ENCODE measurements at places on chromosomes 12 and 14.
A peak's percentile ranks its signal among the peaks of the same experiment; 100 is the strongest.

GRCh38 chr14:96962337-96962736 lies 165.2 kb downstream of the VRK1 start:
- no peak for DNase-seq

- DNase-seq = no peak
Observed at GRCh38 chr14:73014105-73014504, 12.8 kb downstream of the ZFYVE1 start.

DNA sequence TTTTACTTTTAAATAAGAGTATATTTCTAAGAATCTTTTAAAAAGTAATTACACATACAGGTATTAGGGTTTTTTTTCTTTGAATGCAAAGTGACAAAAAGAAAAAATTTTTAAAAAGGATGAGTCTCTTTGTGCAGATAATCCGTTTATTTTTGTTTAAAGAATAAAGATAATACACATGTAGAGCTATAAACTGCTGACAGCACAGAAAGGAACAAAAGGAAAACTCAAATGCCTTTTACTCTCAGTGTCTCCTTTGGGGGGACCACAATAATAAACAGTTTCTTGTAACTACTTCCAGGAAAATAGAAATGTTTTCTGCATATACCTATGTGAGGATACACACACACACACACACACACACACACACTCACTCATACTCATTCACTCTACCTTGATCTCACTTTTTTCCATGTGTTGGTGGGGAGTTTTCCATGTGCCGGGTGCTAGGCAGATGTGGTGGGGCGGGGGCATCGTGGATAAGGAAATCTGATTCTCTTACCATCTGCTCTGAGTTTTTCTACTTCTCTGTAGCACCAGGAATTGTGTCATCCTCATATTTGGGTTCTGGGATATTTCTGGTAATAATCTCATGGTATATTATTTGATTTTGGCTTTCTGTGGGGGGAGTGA lies 58.1 kb downstream of the KCTD10 start:
- no peak for DNase-seq

DNA sequence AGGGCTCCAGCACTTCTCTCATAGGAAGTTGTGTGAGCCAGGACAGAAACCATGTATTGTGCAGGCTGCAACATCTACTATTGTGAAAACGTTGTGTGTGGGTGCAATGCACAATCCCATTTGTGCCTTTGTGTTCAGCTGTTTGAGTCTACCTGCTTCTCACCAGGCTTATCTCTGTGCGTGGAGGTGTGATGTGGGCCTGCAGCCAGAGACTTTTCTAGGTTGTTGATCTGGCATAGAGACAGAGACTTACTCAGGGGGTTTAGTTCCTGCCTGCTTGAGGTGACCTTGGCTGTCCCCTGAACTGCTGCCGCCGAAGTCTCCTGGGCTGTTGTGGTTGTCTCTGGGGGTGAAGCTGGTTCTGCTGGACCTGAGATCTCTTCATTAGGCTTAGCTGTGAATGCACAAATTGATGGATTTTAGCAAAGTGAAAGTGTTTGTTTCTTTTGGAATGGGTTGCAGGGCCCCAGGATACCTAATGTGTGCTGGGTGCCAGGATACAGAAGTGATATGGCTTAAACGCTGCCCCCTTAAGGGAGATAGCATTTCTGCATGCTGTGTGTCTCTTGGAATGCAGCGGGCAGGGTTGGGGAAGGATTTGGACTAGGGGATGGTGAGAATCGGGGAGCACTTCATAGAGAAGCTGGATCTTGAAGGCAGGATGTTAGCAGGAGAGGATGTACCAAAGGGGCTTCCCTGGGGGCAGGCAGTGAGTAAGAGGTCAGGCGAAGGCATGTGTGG lies 2.5 kb downstream of the LACRT start:
- DNase-seq = no peak

DNA sequence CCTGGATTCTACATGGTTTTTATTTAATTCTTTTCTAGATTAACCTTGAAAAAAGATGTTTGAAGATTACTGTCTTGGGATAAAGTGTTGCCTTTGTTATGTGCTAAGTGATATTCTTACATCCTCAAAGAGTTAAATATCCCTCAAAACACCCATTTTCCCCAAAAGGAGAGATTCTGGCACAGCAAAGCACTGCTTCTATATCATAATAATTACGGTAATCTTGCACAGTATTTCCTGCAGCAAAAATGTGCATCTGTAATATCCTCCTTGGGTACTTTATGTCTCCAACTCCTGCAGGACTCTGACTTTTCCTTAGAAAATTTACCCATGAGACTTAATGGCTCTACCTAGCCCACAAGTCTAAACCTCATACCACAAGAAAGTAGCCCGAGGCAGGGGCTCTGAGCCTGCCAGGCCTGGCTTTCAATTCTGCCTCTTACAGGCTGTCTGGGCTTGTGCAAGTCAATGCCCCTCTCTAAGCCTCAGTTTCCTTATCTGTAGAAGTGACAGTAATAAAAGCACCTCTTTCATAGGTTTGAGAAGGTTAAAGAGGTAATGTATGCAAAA lies 45.8 kb downstream of the SVOP start:
- DNase-seq = no peak

DNA sequence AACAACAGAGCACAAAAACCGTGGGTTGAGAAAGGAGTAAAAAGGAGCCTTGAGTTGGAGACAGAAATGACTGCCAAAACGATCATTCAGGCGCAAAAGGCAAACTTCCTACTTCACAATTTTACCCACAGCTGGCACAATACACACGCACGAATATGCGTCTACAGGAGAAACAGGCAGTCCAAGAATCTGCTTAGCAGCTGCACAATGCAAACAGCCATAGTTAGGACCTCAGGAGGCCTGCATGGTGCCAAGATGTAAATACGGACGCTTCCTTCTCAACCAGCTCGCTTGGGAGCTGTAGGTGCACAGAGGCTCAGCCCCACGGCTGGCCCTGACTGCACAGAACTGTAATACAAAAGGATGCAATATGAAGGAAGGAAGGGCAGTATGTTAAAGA lies 250.1 kb upstream of the CAND1 start:
- DNase-seq = no peak

DNA sequence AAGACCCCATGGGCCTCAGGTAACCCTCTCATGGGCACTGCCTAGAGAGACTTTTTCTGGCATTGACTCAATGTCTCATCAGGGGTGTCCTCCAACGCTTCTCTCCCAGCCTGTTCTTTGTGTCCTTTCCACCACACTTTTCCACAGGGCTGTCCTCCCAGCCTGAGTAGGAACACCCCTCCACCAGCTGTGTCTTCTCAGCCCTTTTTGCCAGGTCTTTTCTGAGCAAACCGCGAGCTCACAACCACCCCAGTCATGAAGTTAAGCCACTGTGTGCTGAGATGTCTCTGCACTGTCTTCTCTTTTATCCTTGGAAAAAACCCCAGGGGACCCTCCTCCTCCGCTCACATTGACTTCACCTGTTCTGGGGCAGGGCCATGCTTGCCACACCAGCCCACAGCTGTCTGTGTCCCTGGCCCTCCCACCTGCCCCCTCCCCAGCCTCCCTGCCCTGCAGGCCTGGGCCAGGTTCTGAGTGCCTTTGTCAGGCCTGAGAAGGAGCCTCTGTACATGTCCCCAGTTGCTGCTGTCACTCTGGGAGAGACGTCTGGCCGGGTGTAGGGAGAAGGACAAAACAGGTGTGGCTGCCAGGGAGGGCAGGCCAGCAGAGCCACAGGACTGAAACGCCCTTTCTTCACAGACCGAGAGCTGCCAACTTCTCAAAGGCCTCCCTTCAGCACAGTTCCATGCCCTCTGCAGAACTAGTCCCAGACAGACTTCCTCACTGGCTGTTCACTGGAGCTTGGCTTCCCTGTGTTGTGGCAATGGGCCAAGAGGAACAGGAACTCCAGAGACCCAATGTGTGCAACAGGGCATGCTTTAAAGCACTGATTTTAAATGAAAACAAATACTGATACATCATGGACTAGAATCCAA lies 50.5 kb upstream of the PNMA1 start:
- DNase-seq = no peak

- DNase-seq = no peak
Observed at GRCh38 chr14:99067927-99068326, 204.1 kb downstream of the BCL11B start.

DNA sequence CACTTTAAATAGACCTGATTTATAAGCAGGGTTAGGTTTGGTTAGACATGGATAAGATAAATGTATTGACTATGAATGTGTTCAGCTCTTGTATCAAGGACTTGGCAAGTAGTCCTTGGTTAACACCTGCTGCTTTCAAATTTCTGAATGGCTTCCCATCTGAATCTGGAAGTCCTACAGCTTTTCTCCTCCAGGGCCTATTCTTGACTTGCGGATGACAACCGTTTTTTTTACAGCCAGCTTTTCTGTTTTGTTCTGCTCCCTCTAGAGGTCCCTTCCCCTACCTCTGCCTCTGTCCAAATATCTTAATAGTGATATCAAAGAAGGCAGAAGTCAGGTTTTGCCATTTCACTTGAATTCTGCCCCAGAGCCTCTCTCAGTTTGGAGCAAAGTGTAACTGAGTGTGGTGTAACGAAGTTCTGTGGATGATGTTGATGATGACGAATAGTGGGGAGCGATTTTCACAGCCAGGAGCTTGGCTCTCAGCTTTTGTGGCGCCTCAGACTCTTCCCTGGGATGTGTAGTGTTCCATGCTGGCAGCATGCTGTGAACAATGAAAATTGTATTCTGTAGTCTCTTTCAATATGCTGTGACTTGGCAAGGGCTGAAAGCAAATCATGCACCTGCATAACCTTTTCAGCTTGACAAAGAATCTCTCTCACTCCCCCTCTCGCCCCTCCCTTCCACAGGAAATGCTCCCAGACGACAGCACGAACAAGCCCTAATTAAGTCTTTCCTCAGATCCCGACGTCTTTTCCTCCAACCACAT lies 5.0 kb upstream of the SLC4A8 start:
- DNase-seq = no peak

GRCh38 chr14:89428546-89429198 lies 11.6 kb upstream of the FOXN3 start:
- no peak for DNase-seq

- DNase-seq = no peak
Observed at GRCh38 chr12:49455501-49455900, 83.3 kb upstream of the KCNH3 start.

GRCh38 chr14:26344596-26344995 lies 253.2 kb downstream of the NOVA1 start:
- DNase-seq = no peak

DNA sequence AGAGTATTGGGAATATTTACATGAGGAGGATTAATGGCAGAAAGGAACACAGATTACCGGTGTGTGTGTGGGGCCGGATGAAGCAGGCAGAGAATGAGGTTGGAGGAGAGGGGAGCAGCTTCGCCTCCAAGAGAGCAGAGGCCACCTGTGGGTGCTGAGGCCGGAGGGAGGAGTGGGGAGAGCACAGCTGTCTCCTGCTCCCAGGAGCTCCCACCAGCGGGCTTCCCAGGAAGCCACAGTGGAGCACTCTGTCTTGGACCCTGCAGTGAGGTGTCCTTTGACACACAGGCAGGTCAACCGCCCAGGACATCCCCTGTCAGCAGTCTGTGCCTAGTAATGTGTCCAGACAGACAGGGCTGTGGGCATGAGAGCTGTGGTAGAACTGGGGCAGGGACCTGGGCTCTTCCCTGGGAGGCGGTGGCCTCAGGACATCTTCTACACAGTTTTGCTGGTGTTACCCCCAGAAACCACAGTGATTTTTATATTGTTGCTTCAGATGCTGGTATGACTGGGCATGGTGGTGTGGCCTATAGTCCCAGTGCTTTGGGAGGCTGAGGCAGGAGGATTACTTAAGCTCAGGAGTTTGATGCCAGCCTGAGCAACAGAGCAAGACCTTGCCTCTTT lies 18.5 kb upstream of the AMN start:
- no peak for DNase-seq

GRCh38 chr14:55929136-55929535 lies 189.1 kb upstream of the PELI2 start:
- no peak for DNase-seq

- DNase-seq = no peak
Observed at GRCh38 chr12:30811966-30812365, 57.2 kb upstream of the CAPRIN2 start.

- DNase-seq = peak; percentile 34
Observed at GRCh38 chr12:117874842-117875434, 93.9 kb downstream of the KSR2 start.

GRCh38 chr14:97319691-97320090 lies 522.5 kb downstream of the VRK1 start:
- no peak for DNase-seq

GRCh38 chr14:90179357-90179756 lies 77.0 kb upstream of the PSMC1 start:
- no peak for DNase-seq

- no peak for DNase-seq
Observed at GRCh38 chr14:74018174-74018585, 908 bp downstream of the ENTPD5 start.

DNA sequence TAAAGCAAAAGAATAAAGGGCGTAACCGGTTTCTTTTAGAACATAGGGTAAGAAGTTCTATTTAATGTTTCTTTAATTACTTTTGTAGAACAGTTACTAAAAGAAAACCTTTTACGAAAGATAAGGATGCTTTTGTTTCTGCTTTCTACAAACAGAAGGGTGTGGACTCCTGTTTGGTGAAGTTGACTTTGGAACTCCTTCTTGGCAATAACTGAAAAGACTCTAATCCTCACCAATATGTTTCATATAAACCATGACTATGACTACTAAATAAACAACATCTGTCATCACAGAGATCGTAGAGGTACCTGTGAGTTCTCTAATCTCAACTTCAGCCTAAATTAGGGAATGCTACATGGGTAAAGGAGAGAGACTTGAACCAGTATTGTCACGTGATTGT lies 210.8 kb upstream of the FLRT2 start:
- DNase-seq = no peak

- peak; percentile 98 for DNase-seq
Observed at GRCh38 chr12:40107098-40107802, 1.4 kb upstream of the SLC2A13 start.

- no peak for DNase-seq
Observed at GRCh38 chr12:31597066-31597465, 6.1 kb upstream of the DENND5B start.

- no peak for DNase-seq
Observed at GRCh38 chr12:114579389-114579788, 104.6 kb downstream of the TBX3 start.

DNA sequence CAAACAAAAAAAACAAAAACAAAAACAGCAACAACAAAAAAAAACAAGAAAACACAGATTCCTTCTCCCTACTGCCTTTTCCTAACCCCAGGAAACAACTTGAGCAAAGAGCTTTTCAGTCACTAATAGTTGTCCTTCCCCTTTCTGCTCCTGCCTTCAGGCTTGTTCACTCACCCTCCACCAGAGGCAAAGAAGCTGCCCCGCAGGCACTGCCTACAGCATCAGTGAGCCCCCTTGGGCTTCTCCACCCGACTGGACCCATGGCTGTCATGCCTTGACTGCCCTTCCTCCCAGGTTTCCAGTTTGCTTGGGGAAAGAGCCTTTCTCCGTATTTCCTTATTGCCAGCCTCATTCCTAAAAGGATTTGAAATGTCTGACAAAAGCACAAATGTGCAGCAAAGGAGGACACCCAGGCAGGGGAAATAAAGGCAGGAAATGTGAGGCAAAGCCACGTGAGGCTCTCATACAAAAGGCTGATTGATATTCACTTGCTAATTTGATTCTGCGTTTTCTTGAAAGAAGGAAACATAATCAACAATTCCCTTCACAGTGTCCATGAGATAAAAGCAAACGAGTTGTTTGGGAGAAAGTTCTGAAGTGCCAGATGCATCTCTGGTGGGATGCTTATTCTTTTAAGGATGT lies 85.7 kb downstream of the GPATCH2L start:
- DNase-seq = no peak
